NT2/D1 (cell line): ENCODE measurements at places on chromosomes 7 and 10.

DNA sequence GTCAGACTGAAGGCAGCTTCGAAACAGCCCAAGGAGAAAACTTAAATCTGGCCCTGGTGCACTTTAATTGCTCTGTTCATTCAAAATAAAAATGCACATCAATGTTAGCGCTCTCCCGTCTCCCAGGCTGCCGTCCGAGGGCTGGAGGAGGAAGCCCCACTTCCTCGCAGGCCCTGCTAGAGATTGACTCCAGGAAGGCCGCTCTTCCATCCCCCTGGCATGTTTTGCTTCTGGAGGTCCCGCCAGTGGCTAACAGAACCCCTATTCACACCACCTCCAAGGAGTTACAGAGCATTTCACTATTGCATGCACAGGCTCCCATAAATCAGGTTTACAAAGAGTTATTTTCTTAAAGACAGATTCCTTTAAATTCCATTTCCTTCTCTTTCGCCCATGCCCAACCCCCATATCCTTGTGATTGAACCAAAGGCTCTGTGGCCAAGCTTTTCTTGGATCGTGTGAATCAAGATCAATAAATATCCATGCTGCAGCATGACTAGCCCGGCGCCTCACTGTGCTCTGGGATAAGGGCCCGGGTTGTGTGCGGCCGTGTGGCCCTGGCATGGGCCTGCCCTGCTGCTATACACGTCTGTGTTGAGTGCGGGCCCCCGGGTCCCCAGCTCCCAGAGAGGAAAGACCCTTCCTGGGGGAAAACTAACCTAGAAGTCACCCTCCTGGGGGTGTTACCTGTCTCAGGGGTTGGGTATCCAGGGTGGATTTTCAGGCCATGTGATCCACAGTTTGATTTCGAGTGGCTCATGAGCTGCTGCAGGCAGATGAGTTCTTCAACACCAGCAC is 118.7 kb upstream of the GDF10 start:
- DNase-seq = no peak

- no peak for DNase-seq
Measured at GRCh38 chr7:100745184-100745583, 11.8 kb downstream of the ZAN start.

- no peak for DNase-seq
Measured at GRCh38 chr7:148318838-148319237, 271.7 kb upstream of the C7orf33 start.

DNA sequence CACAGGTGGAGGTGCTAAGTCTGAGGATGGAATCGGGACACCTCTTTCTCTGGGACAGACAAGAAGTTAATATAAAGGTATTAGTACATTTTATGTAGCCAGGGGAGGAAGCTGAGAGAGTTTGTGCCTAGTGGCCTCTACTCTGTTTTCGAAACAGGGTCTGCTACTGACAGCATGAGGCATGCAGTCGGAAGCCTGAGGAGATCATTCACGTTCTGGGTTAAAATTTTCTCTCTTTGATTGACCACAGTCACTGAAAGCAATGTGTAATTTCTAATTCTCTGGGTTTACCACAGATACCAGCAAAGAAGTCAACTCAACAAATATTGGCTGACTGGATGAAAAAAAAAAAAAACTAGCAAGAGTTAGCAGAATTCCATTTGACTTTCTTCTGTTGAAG is 53.3 kb upstream of the KCTD7 start:
- DNase-seq = no peak

- DNase-seq = no peak
Measured at GRCh38 chr10:14374745-14375445, 44.2 kb upstream of the FRMD4A start.

GRCh38 chr10:48564466-48565160 is 40.3 kb downstream of the ARHGAP22 start:
- DNase-seq = no peak
